PC-3 (cell line): ENCODE measurements at places on chromosomes 4 and X. TPM values are rescaled to one million over a fixed set of nuclear protein-coding genes. Genes with fewer than 3 reads are reported as not detected.

DNA sequence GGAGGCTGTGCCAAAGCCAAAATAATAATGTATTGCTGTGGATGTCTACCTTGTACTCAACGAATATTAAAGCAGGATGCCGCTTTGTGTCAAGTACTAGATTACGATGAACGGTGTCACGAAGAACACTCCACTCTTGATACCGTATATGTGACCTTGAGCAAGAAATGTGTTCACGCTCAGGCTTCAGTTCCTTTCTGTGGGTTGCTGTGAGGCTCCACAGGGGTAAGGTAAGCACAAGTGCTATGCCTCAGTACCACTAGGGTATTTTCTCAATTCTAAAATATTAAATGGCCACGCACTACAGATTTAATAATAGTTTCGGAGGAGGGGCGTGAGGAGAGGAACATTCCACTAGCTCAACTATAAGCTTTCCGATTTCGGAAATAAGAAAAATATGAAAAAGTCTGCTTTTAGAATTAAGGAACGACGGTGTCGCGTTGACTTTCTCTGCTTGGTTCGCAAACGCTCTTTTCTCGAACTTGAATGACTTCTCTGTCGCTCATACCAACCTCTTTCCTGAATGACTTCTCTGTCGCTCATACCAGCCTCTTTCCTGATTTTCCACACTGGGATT is 607 bp upstream of the SCOC start:
- peak; percentile 2 for DNase-seq

DNA sequence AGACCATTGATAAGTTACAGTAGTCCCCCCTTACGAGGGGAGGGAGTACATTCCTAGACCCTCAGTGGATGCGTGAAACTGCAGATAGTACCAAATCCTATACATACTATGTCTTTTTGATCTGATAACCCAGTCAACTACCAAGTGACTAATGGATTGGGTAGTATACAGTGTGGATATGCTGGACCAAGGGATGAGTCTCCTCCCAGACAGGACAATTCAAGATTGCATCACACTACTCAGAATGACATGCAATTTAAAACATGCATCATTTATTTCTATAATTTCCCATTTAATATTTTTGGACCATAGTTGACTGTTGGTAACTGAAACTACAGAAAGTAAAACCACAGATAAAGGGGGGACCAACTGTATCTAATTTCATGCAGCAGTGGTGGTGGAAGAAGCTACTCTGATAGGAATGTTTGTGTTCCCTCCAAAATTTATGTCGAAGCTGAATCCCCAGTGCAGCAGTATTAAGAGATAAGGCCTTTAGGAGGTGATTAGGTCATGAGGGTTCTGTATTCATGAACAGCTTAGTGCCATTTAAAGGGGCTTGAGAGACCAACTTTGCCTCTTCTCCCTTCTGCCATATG is 11.9 kb downstream of the HADH start:
- no peak for DNase-seq

DNA sequence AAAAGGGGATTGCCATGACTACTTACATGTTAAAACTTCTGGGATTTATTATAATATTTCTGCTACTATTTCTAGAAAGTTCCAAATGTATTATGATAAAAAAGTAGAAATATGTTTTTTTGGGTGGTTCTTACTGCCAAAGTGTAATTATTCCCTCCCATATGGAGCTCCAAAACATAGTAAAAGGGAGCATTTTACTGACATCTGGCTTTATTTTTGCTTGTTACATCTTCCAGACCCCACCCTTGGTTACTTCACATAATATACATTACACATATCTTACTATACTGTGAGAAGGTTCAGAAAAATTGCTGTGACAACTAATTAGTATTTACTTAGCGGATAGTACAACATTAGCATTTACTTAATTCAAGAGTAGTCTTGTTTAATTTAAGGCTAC is 205.1 kb upstream of the TLL1 start:
- no peak for DNase-seq

GRCh38 chr4:101967697-101968346 is 177.3 kb downstream of the BANK1 start:
- DNase-seq: peak; percentile 72

DNA sequence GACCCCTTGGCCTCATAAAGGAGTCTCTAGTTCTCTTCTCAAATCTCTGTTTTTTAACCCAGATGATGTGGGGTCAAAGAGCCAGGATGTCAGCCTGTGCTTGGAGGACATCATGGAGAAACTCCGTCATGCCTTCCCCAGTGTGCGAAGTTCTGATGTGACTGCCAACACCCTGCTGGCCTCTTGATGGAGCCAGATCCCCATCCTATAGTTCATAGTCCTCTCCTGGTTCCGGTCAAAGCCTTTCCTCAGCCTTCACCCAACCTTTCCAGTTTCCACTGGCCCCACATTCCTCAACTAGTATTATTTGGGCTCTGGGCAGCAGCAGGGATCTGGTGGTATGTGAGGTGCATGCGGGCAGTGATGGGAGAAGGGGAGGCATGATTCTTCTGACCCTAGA is 30.7 kb downstream of the TAF7L start:
- peak; percentile 5 for DNase-seq

GRCh38 chrX:41259516-41259915 is 74.4 kb upstream of the DDX3X start:
- DNase-seq: no peak

GRCh38 chrX:154908821-154909220 is 22.7 kb downstream of the F8A1 start:
- DNase-seq: no peak

- DNase-seq: no peak
Observed at GRCh38 chr4:169397762-169398161, 127.0 kb upstream of the SH3RF1 start.

GRCh38 chr4:57774171-57774570 is 664.0 kb upstream of the IGFBP7 start:
- DNase-seq: no peak

DNA sequence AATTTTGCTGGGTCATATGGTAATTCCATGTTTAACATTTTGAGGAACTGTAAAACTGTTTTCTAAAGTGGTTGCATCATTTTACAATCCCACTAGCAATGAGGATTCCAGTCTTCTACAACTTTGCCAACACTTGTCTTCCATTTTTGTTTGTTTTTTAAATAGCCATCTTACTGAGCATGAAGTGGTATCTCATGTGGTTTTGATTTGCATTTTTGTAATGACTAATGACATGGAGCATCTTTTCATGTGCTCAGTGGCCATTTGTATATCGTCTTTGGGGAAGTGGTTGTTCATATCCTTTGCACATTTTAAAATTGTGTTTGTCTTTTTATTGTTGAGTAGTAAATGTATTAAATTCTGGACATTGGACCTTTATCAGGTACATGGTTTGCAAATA is 94.7 kb downstream of the TMEM131L start:
- DNase-seq: no peak

DNA sequence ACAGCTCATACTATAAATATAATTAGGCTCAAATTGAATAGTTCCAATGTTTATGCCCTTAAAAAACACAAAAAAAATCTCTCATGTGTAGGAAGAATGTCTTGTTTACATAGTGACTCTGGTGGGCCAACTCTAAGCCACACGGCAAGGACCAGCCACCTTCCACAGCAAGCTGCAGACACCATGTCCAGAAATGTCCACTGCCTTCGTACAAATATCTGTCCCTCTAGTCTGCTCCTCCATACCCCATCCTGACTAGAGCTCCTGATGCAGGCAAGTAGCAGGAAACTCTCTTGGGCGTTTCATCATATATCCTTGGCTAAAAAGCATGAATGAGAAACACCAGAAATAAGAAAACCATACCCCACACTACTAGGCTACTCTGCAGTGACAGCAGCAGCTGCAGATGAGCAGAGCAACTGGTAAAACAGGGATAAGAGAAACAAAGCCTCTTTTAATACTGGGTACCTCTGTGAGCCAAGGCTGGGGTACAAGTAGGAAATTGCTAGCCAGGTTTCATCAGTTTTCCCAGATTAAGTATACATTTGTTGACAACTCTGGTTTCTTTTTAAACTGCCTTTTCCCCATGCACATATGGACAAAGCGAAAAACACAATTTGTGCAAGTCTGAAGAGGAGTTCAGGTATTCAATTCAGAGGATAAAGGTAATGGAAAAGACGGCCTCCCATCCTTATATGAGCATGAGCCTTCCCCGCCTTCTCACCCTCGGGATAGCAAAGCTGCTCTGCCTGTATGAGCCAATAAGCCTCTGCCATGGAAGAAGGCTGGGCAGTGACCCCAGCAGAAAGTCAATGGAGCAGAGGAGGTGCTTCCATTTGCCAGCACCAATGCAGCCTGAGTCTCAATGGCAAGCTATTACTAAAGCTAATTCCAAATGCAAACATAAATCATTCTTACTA is 245.4 kb downstream of the DCLK2 start:
- no peak for DNase-seq

- no peak for DNase-seq
Observed at GRCh38 chrX:19799319-19800182, 87.8 kb downstream of the SH3KBP1 start.

- no peak for DNase-seq
Observed at GRCh38 chr4:17962171-17962570, 59.4 kb downstream of the LCORL start.

DNA sequence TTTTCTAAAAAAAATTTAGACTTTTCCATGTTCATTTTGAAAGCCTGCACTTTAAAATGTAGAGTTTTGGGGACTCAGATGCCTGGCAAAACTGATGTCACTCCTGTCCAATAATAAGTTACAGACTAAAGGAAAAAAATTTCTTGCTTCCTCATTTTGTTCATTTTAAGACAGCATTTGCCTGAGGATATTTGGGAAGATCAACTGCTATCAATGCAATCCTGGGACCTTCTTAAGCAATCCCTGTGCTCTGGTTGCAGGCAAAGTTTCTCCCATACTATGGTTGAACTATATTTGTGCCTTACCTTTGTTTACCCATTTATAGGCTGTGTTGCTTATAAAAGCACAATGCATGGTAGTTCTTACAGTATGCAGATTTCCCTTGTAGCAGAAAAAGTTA is 280.4 kb downstream of the CFAP47 start:
- DNase-seq: no peak

DNA sequence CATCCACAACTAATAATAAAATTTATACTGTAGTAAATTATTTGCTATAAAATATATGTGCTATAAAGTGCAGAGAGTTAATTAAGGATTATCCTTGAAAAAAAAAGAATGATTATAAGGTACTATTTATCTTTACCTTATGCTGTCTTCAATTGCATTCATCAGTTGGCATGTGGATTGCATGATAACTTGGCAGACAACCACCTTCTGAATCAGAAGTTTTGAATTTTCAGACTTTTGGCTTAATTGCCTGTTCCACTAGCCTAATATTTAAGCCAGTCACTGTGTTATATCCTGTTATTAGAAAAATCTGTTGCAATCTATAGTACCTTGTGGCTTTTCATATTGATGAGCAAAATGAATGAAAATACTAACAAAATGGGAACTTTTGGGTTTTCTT is 1040.3 kb upstream of the PCDH10 start:
- DNase-seq: peak; percentile 38

The USP17L10 gene
- total RNA-seq: not detected in 2 replicates

The RASL11B gene
- total RNA-seq: 0.07 and 2.1 TPM in 2 replicates

The GAGE1 gene
- not detected in 2 replicates for total RNA-seq

The PLAC1 gene
- total RNA-seq: 1.8 and 2.6 TPM in 2 replicates

The NUP62CL gene
- total RNA-seq: 4.8 and 9.9 TPM in 2 replicates

The XPNPEP2 gene
- not detected in 2 replicates for total RNA-seq

The TMPRSS11D gene
- total RNA-seq: not detected in 2 replicates

The RIPPLY1 gene
- not detected in 2 replicates for total RNA-seq

The GPAT3 gene
- total RNA-seq: 22.5 and 34.2 TPM in 2 replicates

The PGM2 gene
- total RNA-seq: 21.0 and 28.6 TPM in 2 replicates

The ADAM29 gene
- not detected in 2 replicates for total RNA-seq

The KLF8 gene
- 0.04 TPM in 1 of 2 replicates, not detected in the other for total RNA-seq

The TAF1 gene
- total RNA-seq: 36.8 and 45.2 TPM in 2 replicates

The SPANXN3 gene
- not detected in 2 replicates for total RNA-seq

The GC gene
- total RNA-seq: not detected in 2 replicates

The MAPK10 gene
- 0.44 TPM in 1 of 2 replicates, not detected in the other for total RNA-seq

The SLC34A2 gene
- not detected in 2 replicates for total RNA-seq

The STAP1 gene
- total RNA-seq: not detected in 2 replicates

The PABPC4L gene
- 0.47 and 1.2 TPM in 2 replicates for total RNA-seq

The FANCB gene
- 7.9 and 11.6 TPM in 2 replicates for total RNA-seq

The WDFY3 gene
- 23.1 and 38.2 TPM in 2 replicates for total RNA-seq
